Airway epithelial cell (primary cell): ENCODE measurements at places on chromosomes 5 and 9. TPM values are rescaled to one million over a fixed set of nuclear protein-coding genes. Genes with fewer than 3 reads are reported as not detected.

DMGDH gene
- total RNA-seq, result not detected in 2 replicates

SHISAL2B gene
- total RNA-seq, result not detected in 2 replicates

PALM2AKAP2 gene
- total RNA-seq, result 0.07 and 1.0 TPM in 2 replicates

OR1J2 gene
- not detected in 2 replicates for total RNA-seq

ADRA1B gene
- total RNA-seq, result 0.92 and 0.98 TPM in 2 replicates

SMIM15 gene
- 26.6 and 31.6 TPM in 2 replicates for total RNA-seq

CDH12 gene
- not detected in 2 replicates for total RNA-seq

MRPS2 gene
- 52.5 and 78.5 TPM in 2 replicates for total RNA-seq
